Eye (tissue), 1 donor: ENCODE measurements at places on chromosomes 6 and 20.

DNA sequence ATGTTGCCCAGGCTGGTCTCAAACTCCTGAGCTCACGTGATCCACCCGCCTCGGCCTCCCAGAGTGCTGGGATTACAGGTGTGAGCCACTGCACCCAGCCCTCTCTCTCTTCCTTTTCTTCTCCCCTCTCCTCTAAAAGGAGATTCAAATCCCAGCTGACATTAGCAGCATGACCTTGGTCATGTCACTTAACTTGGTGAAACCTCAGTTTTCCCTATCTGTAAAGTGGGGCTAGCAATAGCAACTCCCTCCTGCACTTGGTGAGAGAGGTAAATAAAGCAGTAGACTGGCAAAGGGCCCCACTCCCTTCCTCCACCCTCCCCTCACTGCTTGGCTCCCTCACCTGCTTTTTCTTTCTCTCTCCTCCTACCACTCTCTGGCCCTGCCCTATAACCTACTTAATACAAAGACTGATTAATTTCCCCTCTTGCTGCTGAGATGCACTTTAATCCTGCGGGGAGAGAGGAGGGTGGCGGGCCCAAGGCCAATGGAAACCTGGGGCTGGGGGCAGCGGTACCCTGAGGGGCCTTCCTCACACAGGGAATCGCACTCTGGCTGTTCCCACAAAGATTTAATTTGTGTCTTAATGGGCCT, 54.2 kb upstream of the ZFAND3 start:
- DNase-seq, result no peak

DNA sequence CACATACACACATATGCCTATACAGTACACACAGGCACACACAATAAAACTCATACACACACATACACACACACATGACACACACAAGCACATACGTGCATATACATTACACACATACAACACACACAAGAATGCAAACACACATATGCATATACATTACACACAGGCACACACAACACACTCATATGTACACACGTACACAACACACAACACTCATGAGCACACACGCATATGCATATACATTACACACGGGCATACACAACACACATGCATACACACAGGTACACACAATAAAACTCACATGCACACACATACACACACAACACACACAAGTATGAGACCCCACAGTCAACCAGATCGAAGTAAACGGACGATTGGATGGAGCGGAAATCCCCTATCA, 238.2 kb downstream of the ERMARD start:
- DNase-seq, result no peak

- no peak for DNase-seq
These were observed 77.0 kb downstream of the CAP2 start for GRCh38 chr6:17470202-17470937.

- no peak for DNase-seq
These were observed 118.0 kb upstream of the FRMD1 start for GRCh38 chr6:168196881-168197635.

GRCh38 chr20:7038029-7038428, 270.5 kb downstream of the BMP2 start:
- DNase-seq, result no peak

DNA sequence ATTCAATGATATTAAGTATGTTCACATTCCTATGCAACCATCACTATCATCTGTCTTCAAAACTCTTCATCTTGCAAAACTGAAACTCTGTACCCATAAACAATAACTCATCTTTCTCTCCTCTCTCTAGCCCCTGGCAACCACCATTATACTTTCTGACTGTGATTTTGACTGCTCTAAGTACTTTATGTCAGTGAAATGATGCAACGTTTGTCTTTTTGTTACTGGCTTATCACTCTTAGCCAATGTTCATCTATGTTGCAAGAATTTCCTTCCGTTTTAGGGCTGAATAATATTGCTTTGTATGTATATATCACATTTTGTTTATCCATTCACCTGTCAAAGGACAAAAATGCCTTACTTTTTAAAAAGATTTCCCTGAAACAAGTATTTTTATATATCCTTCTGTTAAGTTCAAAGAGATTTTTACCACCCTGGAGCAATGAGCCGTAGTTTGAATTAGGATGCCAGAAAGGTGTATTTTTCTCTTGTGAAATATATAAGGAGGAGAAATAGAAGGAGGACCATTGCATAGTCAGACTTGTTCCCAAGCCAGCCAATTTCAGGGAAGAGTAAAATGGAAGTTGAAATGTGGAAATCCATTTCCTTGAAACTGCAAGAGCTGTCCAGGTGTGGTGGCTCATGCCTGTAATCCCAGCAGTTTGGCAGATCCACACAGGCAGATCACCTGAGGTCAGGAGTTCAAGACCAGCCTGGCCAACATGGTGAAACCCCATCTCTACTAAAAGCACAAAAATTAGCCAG, 4.0 kb upstream of the CGAS start:
- DNase-seq, result no peak

GRCh38 chr20:48846516-48847492, 19.0 kb upstream of the PREX1 start:
- peak; percentile 74 for DNase-seq

DNA sequence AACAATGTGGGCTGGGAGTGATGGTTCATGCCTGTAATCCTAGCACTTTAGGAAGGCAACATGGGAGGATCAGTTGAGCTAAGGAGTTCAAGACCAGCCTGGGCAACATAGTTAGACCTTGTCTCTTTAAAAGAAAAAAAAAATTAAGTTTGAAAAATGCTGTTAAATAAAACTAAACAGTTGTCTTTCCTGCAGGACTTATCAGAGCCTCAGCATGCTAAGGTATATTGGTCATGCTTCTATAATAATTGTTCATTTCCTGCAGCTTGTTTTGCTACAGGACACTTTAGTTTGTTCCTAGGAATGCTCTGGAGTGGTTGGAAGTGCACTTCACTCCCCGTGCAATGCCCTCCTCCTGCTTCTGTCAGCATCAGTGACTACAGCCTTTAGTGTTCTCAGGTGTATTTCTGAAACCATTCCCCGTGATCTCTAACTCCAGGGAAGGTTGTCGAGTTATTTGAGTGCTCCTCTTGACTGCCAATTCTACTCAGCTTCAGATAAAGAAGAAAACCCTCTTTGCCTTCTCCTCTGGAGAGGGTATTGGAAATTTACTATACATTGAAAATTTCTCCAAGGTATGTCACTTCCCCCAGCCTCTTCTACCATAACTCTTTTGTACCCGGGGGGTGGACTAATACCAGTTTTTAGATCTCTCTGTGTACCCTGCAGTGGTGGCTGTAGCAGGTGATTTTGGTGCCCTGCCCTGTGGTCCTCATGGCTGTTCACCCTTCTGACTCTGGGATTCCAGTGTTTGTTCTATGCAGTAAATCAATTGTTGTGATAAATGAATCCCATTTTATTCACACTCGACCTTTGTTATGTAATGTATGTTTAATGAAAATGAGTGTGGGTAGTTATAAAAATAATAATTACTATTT, 33.8 kb downstream of the NHLRC1 start:
- DNase-seq, result no peak

DNA sequence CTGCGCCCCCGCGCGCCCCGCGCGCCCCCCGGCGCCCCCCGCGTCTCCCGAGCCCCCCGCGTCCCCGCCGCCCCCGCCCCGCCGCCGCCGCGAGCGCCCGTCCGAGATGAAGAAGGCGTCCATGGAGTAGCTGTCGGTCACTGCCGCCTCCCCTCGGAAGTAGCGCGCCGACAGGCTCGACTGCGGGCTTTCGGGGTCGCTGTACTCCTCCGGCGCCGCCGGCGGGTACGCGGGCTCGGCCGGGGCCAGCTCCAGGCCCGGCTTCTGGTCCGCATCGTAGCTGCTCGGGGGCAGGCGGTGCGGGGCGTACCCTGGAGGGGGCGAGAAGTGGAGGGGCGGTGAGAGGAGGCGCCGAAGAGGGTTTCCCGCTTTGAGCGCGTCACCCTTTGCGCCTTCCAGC, 11.2 kb upstream of the SRXN1 start:
- DNase-seq, result no peak

DNA sequence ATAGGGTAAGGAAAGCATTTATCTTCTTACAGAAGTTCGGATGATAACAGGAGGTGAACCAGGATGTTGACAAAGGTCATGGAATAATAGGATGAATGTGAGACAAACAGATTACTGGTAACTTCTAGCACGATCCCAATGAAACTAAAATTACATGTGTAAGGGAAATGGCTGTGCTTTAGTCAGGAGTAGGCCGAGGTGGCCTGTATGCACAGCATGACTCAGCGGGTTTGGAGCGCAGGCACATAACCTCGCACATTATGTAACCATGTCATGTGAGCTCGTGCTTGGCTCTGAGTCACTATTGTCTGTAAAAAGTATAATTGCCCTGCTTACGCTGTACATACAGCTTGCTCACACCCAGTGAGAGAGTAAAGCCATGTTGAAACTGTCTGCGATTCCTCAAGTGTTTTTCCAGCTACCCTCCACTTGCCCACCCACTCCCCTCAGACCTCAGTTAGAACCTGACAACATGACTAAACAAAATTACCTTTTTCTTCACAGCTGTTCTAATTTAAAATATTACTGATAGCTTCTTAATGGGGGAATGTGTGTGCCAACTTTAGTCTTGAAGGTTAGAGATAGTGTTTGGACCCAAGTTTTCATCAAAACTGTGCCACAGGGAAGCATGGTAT, 8.2 kb downstream of the CYB5R4 start:
- DNase-seq, result peak; percentile 54

DNA sequence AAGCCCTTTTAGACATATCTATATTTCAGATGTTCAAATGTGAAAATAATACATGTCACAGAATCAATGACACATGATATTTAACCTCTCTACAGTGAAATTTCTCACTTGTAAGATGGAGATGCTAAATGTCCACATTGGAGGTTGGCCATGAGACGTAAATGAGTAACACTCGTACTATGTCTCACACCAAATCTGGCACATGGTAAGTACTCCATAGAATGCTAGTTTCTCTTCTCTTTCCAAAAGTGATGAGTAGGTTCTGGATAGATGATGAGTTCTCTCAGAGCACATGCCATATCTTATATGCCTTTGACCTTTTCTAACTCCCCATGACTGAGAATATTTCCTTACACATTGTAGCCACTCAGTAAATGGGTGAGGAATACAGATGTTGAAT, 17.7 kb downstream of the GFOD1 start:
- DNase-seq, result no peak

DNA sequence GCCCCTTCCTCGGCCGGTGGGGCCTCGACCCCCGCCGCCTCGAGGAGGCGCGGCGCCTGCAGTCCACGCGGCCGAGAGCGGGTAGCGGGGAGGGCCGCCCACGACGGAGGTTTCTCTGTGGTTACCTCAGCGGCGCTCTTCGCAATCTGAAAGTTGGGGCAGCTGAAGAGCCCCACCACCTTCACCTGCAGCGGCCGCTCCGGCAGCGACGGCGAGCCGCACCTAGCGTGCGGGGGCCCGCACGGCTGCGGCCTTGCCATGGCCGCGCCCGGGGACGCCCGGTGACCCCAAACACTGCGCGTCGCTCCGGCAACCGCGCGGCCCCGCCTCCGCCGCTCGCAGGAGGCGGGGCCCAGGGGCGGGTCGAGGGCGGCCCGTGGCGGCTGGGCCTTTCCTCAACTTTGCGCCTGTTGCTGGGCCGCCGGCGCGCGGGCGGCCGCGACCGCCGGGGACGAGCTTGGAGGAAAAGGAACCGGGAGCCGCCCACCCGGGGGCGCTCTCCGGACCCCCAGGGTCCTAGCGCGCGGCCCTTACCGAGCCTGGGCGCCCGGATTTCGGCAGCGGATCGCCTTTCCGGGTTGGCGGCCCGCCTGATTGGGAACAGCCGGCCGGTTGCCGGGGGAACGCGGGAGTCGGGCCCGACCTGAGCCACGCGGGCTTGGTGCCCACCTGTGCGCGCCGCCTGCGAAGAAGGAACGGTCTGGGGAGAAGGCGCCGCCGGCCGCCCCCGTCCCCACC, at the start of the genes PPIL6 and SMPD2:
TSS of gene PPIL6 (minus strand) at position 298 of the 738 bp plus-strand sequence. CDS start at position 260, 38 bp downstream.
TSS of gene SMPD2 (plus strand) at position 394 of the 738 bp plus-strand sequence. CDS start 398 bp downstream, outside the sequence.
- peak; percentile 95 for DNase-seq

GRCh38 chr6:70415660-70416059, 2.4 kb downstream of the FAM135A start:
- DNase-seq, result no peak

DNA sequence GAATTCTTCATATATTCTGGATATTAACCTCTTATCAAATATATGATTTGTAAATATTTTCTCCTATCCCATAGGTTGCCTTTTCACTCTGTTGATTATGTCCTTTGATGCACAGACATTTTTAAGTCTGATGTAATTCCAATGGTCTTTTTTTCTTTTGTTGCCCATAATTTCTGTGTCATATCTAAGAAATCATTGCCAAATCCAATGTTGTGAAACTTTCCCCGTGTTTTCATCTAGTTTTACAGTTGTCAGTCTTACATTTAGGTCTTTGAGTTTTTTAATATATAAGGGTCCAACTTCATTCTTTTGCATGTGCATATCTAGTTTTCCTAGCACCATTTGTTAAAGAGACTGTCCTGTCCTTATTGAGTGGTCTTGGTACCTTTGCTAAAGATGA, 111.5 kb downstream of the SESN1 start:
- DNase-seq, result no peak

DNA sequence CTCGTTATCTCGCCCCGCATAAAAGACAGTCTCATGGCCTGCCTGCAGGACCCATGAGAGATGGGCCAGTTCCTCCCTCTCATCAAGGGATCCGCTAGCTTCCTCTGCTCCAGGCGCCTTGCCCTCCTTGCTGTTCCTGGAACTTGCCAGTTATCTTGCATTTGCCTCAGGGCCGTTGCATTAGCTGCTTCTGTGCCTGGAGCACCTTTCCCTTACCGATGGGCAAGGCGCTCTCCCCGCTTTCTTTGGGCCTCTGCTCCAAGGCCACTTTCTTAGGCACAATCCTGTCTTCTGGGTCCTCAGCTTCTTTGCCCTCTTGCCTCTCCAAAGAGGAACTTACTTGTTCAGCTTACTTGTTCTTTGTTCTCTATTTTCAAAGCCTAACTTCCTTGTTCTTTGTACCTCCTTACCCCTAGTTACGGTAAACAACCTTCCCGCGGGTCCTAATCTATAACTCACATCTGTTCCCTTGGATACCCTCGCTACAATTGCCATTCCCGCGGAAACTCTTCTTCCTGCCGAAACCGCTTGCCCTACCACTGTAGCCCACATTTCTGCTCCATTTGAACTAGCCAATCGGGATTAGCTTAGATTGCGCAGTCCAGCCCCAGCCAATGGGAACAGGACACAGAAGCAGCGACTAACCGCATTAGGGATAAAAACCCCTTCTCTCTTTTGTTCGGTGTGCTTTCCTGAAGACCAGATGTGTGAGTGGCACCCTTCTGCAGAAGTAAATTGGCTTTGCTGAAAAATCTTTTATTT, 887 bp upstream of the NSFL1C start:
- no peak for DNase-seq

- DNase-seq, result no peak
These were observed 231.0 kb upstream of the EYS start for GRCh38 chr6:65938000-65938399.

- DNase-seq, result no peak
These were observed 30.2 kb downstream of the MYB start for GRCh38 chr6:135211306-135211702.

GRCh38 chr6:140201787-140202458, 827.5 kb upstream of the CITED2 start:
- no peak for DNase-seq
